GM23338 (cell line): ENCODE measurements at places on chromosomes 13 and 19. TPM values are rescaled to one million over a fixed set of nuclear protein-coding genes. Genes with fewer than 3 reads are reported as not detected.

DNA sequence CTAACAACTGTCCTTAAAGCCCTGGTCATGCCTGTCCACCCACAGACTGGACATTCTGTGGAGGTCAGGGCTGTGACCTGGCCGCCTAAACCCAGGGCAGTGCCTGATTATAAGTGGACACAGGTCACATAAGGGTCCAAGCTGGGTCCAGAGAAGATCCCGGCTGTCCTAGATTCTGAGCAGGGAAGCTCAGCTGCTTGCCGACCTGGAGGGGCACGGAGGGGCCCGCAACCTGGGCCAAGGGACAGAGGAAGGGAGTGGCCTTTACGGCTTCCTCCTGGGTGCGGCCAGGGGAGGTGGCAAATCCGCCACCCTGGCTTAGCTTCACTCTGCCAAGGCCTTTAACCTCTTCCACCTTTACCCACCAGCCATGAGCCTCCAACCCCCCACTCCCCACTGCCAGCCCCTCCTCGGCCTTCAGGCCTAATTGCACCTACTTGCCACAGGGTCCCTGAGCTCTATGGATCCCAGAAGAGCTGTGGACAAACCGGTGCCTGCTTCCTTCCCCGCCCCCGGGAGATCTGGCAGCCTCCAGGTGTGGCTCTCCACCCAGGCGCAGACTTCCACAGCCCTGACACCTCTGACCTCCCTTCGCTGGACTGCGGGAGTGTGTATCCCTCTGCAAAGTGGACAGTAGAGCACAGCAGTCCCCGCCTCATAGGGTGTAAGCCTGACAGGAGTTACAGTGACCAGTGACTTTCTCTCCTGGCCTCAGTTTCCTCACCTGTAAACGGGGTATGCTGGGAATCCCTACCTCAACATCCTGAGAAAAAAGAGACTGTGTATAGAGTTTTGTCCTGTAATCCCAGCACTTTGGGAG is 1.7 kb downstream of the CD320 start:
- no peak for DNase-seq

- DNase-seq = no peak
These were observed 1.8 kb upstream of the NEK3 start for GRCh38 chr13:52161181-52161646.

Gene ZNF578
- total RNA-seq = 11.9 and 23.9 TPM in 2 replicates

- DNase-seq = no peak
These were observed 5.0 kb downstream of the PLEKHF1 start for GRCh38 chr19:29670255-29670654.

GRCh38 chr19:22595422-22595821 is 38.7 kb upstream of the ZNF492 start:
- no peak for DNase-seq

DNA sequence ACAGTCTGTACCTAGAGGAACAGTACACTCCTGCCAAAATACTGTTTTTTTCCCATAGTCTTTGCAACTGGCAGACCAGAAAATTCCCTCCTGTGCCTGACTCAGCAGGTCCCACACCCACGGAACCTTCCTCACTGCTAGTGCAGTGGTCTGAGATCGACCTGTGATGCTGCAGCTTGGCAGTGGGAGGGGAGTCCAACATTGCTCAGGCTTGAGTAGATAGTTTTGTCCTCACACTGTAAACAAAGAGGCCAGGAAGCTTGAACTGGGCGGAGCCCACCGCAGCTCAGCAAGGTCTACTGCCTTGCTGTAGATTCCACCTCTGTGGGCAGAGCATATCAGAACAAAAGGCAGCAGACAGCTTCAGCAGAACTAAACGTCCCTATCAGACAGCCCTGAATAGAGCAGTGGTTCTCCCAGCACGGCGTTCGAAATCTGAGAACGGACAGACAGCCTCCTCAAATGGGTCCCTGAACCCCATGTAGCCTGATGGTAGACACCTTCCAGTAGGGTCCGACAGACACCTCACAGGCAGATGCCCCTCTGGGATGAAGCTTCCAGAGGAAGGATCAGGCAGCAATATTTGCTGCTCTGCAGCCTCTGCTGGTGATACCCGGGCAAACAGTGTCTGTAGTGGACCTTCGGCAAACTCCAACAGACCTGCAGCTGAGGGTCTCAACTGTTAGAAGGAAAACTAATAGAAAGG is 92.7 kb downstream of the SUCLA2 start:
- DNase-seq = no peak

DNA sequence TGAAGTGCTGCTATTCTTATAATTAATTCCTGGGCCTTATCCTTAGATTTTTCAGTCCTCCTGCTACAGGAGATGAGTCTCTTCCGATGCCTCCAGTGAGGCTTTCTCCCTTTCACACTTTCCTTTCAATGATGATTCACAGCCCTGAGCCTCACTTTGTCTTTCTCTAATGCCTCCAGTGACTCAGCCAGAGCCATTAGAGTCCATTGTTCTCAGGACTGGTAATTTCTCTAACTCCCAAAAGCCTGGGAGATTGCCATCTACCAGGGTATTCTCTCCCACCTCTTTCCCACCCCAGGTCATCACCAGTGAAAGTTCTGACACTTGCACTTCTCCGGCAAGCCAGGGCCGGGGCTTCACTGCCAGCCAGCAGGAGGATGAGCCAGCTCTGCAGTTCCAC is 49.6 kb upstream of the ARGLU1 start:
- DNase-seq = peak; percentile 3

Gene KCNN1
- total RNA-seq = 12.4 and 29.8 TPM in 2 replicates

Gene ANKRD24
- 13.4 and 18.0 TPM in 2 replicates for total RNA-seq
